CD4-positive, CD25-positive, alpha-beta regulatory T cell (primary cell): ENCODE measurements at places on chromosomes 4 and X. TPM values are rescaled to one million over a fixed set of nuclear protein-coding genes. Genes with fewer than 3 reads are reported as not detected.

DNA sequence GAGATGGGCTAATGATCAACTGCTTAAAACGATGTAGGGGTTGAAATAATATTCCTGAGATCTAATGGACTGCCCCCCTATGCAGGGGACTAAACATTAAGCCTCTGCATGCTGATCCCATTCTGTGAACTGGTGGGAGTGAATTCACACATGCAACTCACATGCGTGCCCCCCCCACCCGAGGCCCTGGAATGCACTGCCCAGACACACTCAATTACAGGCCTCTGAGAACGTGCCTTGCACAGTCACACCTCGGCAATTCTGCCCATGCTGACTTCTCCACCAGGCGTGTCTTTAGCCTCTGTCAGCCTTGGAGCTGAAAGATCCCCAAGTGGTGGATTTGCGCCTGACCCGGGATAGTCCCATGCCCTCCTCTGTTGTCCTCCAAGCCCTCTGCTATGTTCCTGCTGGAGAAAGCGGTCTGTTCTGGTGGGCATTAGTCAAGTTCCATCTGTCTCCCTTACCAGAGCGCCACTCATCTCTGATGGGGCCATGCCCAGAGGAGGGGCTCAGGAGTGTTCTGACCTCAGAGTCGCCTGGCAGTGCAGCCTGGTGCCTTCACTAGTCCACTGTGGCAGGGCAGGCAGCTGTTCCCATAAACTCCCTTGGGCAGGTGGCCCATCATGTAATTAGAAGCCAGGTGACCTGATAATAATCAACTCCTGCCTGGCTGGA is 86.5 kb downstream of the DRD5 start:
- no peak for DNase-seq

- no peak for DNase-seq
These were observed 104.1 kb downstream of the FBXW7 start for GRCh38 chr4:152431784-152432183.

GRCh38 chr4:37745946-37746345 is 59.8 kb upstream of the RELL1 start:
- DNase-seq: no peak

DNA sequence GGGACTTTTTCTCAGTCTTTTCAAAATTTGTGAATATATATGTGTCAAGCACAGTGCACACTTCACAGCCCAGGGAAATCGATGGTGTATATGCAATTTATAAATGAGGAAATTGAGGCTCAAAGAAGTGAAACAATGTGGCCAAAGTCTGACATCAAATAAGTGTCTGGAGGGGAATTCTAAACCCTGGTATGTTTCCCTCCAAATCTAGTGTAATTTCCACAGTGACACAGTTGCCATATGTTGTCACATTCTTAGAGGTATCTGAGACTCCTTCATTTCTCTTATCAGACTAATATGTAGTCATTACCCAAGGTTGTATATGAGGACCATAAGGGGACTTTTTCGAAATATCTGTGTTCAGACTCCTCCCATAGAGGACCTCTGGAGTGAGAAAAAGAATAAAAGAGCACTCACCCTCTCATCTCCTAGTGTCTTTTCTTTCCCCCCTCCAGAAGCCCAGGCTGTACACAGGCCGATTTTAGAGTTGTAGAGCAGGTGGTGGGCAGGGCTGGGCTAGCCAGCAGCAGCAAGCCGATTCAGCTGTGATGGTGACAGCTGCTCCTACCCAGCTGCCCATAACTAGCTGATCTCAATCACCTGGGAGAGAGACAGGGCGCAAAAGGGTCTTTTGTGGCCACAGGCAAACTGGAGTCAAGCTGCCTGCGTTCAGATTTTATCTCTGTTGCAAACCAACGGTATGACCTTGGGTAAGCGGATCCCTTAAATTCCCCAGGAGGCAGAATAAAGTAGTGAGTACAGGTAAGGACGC is 55.1 kb downstream of the CLCN5 start:
- DNase-seq: no peak

ATG4A gene
- total RNA-seq: 10.4 TPM

TBCK gene
- 47.1 TPM for total RNA-seq

SPANXA1 gene
- total RNA-seq: not detected
